ENCODE measurements at places on chromosomes 2 and 18.

- DNase-seq, result no peak
Measured at GRCh38 chr2:173989160-173989883, 24.1 kb upstream of the SP3 start.

DNA sequence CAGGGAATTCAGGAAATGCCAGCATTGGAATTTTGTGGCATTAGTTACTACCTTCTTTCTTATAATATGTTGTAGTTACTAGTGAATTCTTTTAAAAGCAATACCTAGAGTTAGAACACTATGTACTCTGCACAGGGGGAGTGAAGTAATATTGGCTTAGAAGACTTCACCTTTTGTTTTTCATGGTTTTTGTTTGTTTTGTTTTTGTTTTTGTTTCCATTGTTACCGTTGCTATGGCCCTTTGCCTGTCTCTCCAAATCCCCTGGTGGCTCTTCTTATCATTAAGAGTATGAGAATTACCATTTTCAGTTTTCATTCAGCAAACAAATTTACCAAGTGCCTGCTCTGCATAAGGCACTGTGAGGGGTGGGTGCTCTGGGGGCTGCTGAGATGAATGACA is 160.1 kb downstream of the HAUS1 start:
- no peak for DNase-seq

- peak; percentile 54 for DNase-seq
Measured at GRCh38 chr2:64750001-64750816, 96.5 kb upstream of the SERTAD2 start.

GRCh38 chr2:143616452-143616851 is 487.2 kb downstream of the ARHGAP15 start:
- no peak for DNase-seq

- DNase-seq, result no peak
Measured at GRCh38 chr2:73685764-73686438, 43.7 kb upstream of the NAT8 start.
